ENCODE measurements at places on chromosomes 13 and 19. TPM values are rescaled to one million over a fixed set of nuclear protein-coding genes. Genes with fewer than 3 reads are reported as not detected.

SULT2A1 gene
- polyA plus RNA-seq = not detected

ACTMAP gene
- 2.9 TPM for polyA plus RNA-seq

PRR20E gene
- not detected for polyA plus RNA-seq

PTH2 gene
- not detected for polyA plus RNA-seq

PLIN4 gene
- 0.15 TPM for polyA plus RNA-seq

PKN1 gene
- polyA plus RNA-seq = 86.6 TPM

CYP4F8 gene
- not detected for polyA plus RNA-seq

PRRG2 gene
- 0.24 TPM for polyA plus RNA-seq

DNA sequence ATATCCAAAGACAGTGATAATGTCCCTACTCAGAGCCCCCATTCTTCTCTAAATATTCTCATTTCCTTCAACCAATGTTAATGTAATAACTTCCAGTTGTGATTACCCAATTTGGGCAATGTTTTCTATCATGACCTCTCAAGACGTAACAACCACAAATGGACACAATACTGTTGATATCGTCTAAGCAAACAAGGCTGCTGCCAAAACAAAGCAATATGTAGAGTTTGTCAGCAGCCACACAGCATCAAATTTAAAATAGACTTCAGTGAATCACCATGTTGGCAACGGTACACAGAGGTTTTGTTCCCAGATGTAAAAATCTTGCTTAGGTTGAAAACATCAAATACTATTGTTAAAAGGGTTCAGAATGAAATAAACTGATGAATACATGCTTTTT is 205.1 kb downstream of the DACH1 start:
- no peaks in the 10 kb centered on the region for H3K27me3 ChIP-seq
- H3K27ac ChIP-seq = no peak overlapping the region
- H3K4me3 ChIP-seq = no peak overlapping the region
- no peaks in the 10 kb centered on the region for H3K4me1 ChIP-seq

DNA sequence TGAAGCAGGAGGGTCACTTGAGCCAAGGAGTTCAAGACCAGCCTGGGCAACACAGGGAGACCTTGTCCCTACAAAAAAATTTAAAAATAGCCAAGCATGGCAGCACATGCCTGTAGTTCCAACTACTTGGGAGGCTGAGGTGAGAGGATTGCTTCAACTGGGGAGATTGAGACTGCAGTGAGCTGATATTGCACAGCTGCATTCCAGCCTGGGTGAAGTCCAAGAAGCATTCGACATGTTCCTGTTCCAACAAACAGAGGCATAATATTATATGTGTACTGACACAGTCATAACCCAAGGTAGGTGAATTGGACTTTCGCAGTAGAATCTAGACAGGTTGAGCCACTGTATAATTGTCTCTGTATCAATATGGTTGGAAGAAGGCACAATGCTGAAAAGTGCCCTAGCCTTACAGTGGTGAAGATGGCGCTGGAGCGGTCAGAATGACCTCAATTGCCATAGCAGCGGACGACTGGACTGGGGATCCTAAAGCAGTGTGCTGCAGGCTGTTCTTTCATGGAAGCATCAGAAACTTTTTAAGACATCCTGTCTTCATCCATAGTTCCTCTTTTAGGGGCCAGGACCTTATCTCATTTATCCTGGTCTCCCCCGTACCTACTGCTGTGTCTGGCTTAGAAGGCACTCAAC is 112.0 kb upstream of the CLDN10 start:
- DNase-seq = no peak
- no peak overlapping the region for H3K4me3 ChIP-seq
- H3K36me3 ChIP-seq = no peaks in the 10 kb centered on the region
- H3K4me1 ChIP-seq = no peaks in the 10 kb centered on the region
- H3K27me3 ChIP-seq = no peaks in the 10 kb centered on the region
- no peak overlapping the region for H3K27ac ChIP-seq

DNA sequence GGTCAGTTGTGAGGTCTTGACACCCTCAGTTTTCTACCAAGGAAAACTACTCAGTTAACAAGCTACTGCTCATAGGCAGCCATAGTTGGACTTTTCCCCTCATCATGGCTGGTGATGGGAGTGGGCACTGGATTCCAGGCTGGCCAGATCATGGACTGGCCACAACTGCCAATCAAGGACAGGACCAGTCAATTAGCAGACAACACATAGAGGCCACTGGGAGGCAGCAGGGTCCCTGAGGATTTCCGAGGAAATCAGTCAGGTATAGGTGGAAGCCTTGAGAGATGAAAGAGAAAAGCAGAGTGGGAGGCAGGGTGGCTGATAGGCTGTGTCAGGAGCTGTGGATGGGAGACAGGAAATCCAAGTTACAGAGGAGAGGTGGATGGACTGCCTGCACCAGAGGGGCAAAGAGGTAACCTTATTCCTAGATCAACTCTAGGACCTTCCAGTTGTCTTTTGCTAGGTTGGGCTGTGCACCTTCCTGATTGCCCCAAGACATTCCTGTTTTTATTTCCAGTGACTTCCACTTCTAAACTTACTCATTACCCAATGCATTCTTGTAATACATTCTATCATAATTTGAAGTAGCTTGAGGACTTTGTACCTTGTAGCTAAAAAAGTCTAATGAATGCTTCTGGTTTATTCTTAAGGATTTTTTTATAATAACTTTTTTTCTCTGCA is 361.8 kb downstream of the KCNRG start:
- H3K4me3 ChIP-seq = no peak overlapping the region
- DNase-seq = no peak
- H3K27me3 ChIP-seq = no peaks in the 10 kb centered on the region
- no peak overlapping the region for H3K27ac ChIP-seq
- H3K4me1 ChIP-seq = no peaks in the 10 kb centered on the region

DNA sequence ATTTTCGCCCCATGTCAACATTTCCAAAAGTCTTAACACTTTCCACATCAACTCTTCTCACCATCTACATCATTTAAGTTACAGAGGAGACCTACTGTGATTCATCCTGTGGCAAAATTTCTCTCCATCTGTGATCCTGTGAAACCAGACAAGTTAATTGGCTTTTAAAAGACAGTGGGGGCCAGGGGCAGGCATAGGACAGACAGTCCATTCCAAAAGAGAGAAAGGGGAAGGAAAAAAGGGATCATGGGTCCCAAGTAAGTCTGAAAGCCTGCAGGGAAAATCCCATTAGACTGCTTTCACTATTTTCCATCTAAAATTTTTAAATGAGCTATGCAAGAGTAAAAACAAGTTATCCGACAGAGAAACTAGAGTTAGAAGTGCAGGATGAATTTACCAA is 121.0 kb downstream of the MRPL57 start:
- H3K36me3 ChIP-seq = no peaks in the 10 kb centered on the region
- peaks cover 11% of the 10 kb centered on the region for H3K4me1 ChIP-seq
- DNase-seq = no peak
- H3K27me3 ChIP-seq = no peaks in the 10 kb centered on the region
- H3K4me3 ChIP-seq = peak overlapping the region; percentile 80

DNA sequence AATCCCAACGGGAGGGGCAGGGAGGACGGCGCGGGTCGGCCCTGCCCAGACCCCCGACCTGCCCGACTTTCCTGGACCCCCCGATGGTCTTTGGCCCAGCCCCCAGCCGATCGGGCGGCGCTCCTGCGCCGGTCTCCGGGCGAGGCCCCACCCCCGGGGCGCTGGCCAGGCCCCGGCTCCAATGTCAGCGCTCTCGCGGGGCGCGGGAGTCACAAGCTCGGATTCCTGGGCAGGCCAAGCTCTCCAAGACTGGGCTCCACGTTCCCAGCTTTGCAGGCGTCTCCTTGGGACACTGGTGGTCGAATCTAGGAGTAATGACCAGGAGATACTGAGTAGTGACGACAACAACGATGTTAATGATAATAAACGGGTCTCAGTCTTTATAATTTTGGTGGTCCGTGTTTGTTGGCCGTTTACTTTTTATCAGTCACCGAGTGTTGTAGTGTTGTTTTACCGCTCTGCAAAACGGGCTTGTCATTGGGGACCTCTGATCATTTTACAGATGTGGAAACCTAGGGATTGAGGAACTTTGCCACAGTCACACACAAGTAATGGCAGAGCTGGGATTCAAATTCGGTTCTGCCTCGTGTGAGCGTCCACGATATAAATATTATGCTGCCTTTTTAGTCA is 545 bp downstream of the RAD23A start:
- H3K27ac ChIP-seq = peak overlapping the region; percentile 74
- H3K4me3 ChIP-seq = peak overlapping the region; percentile 73
- H3K4me1 ChIP-seq = peaks cover 25% of the 10 kb centered on the region
- H3K36me3 ChIP-seq = peaks cover 69% of the 10 kb centered on the region
- no peaks in the 10 kb centered on the region for H3K27me3 ChIP-seq

DNA sequence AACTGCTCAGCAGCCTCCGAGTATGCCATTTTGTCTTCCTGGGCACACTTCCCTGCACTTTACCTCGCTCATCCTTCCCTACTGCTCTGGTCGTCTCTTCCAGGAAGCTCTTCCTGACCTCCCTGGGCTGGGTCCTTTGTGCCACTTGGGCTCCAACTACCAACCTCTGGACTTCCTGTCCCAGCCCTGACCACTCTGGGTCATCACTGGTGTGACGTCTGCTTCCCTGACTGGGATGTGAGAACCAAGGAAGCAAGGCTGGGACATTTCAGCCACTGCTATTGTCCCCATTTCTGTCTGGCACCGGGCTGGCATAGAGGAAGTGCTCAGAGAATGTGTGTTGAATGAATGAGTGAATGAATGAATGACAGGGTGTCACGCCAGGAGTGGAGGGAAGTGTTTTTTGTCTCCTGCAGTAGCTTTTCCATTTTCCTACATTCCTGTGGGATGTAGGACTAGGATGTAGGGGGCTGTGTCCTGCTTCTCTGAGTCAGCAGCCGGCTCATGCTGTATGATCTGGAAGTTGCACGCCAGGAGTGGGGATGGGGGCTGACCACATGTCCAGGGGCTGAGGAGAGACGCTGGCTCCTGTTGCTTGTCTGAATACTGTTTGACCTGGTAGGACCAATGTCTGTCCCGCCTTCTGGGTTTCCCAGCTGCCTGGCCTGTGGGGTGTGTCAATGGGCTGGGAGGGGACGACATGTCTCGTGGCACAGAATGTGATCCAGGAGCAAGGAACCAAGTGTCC is 14.7 kb downstream of the NOVA2 start:
- H3K4me1 ChIP-seq = no peaks in the 10 kb centered on the region
- DNase-seq = no peak
- no peak overlapping the region for H3K27ac ChIP-seq
- H3K4me3 ChIP-seq = no peak overlapping the region
- peaks cover 6% of the 10 kb centered on the region for H3K27me3 ChIP-seq
- H3K36me3 ChIP-seq = no peaks in the 10 kb centered on the region

GRCh38 chr19:8577247-8577646 is at the start of gene MYO1F:
Gene MYO1F (minus strand): TSS chr19:8577442. CDS start chr19:8577309, 133 bp downstream.
- H3K27me3 ChIP-seq = no peaks in the 10 kb centered on the region
- no peaks in the 10 kb centered on the region for H3K36me3 ChIP-seq
- DNase-seq = no peak

Measured in CD8-positive, alpha-beta memory T cell (primary cell).